ENCODE measurements at places on chromosomes 7 and 10.
A peak's percentile ranks its signal among the peaks of the same experiment; 100 is the strongest.

DNA sequence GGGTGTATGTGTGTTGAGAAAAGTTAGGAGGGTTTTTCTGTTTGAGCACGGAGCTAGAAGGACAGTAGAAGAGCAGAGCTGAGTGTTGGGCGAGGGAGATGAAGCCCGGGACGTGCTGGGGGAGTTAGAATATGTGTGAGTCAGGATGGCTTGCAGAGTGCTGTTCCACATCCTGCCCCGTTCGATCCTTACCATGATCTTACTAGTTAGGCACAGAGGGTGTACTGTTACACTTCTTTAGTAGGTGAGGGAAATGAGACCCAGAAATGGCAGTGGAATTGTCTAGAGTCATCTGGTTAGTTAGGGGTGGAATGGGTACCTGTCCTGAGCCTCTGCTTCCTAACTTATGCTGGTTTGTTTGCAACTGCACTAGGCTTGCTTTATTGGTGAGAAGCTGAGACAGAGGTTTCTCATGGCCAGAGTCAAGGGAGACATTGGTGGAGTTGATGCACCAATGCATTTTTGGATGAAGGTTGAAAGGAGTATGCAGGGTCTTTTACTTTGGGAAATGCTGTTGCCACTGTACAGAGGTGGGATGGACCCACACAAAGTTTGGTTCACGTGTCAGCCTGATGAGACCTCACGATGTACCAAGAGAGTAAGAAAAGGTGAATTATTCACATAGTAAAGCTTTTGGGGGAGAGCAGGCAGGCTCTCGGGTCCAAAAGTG is 42.4 kb downstream of the CCNY start:
- DNase-seq: no peak

DNA sequence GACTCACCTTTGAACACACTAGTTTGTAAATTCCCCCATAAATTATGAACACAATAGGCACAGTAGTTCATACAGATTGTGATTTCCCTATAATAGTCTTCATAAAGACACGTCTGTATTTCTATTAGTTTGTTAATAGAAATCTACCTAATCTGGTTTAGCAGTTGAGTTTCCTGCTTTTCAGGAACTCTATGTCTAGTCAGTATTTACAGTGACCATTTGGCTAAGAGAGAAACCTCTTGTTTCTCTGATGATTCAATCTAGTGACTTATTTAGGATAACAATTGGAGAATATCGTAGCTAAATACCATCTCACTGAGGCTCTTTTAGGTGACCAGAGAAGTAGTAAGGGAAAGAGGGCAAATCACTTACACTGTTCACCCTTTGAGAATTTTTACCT is 5.9 kb upstream of the HERPUD2 start:
- DNase-seq: no peak

DNA sequence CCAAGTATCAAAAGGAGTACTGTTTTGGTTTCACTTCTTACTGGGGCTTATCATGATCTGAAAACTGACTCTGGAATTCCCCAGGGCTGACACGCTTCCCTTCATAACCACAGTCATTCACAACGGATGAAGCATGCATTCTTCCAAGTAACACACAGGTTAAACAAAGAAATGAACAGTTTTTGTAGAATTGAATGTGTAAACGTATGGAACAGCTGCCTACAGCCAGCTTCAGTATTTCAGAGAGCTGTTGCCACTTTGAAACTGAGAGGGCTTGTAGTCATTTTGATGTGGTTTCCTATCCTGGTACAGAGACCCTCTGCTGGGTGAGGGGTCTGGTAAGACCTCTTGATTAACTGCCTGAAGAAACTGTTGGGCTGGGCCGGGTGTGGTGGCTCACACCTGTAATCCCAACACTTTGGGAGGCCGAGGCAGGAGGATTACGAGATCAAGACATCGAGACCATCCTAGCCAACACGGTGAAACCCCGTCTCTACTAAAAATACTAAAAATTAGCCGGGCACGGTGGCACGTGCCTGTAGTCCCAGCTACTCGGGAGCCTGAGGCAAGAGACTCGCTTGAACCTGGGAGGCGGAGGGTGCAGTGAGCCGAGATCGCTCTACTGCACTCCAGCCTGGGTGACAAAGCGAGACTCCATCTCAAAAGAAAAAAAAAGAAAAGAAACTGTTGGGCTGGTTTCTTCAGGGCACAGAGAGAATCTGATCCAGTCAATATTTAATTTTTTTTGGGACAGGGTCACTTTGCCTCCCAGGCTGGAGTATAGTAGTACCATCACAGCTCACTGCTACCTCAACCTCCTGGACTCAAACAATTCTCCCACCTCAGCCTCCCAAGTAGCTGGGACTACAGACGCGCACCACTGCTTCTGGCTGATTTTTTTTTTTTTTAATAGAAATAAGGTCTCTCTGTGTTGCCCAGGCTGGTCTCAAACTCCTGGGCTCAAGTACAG is 4.7 kb downstream of the NFE2L3 start:
- DNase-seq: peak; percentile 28

GRCh38 chr10:60809157-60809556 is 30.9 kb downstream of the CDK1 start:
- DNase-seq: no peak

GRCh38 chr10:51074238-51075028 is at the start of gene PRKG1:
TSS of gene PRKG1 (plus strand) at chr10:51074487.
- no peak for DNase-seq

- no peak for DNase-seq
Observed at GRCh38 chr7:136956232-136956631, 87.8 kb downstream of the CHRM2 start.

DNA sequence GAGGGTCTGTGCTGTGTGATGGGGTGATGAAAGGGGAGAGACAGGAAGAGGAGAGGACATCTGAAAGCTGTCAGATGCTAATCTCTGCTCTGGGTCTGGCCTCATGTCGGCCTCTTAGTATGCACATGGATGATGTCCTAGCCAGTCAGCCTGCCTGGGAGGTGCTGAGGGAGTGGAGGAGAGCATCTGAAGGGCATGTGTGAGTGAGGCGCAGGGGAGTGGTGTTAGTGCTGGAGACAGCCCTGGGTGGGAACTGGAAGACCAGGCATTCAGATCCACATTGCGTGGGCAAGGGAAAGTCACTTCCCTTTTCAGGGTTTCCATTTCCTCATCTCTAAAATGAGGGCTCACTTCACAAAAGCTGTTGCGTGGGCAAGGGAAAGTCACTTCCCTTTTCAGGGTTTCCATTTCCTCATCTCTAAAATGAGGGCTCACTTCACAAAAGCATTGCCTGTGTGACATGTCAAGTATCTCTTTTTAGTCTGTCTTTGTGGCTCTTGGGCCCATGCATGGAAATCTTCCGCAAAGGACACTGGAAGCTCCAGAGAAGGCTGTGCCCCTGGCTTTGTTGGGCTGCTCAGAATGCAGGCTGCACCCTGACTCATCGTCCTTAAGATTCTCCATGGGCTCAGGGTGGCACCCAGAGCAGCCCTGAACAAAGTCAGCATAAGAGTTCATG is 10.0 kb downstream of the SFTPD start:
- no peak for DNase-seq

- no peak for DNase-seq
Observed at GRCh38 chr10:43355749-43356371, 15.6 kb upstream of the FXYD4 start.

GRCh38 chr10:6741541-6741941 is 161.5 kb upstream of the PRKCQ start:
- no peak for DNase-seq

- no peak for DNase-seq
Observed at GRCh38 chr7:19752020-19752419, 21.4 kb downstream of the TMEM196 start.

DNA sequence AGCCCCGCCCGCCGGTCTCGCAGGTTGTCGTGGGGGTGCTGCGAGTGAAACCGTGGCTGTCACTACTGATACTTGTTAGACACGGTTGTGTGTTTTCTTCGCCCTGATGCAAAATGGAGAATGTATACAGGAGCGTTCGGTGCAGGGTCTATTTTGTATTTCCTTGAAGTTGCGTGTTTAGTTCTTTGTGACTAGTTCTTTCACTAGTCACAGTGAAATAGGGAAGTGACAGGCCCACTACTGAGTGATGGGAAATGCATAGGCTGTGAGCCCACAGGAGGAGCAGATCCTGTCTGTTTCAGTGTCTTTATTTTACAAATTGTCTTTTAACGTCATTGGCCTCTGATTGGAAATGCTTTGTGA is 675 bp downstream of the ABRAXAS2 start:
- DNase-seq: no peak

- DNase-seq: no peak
Observed at GRCh38 chr10:7534480-7534852, 123.6 kb upstream of the SFMBT2 start.

DNA sequence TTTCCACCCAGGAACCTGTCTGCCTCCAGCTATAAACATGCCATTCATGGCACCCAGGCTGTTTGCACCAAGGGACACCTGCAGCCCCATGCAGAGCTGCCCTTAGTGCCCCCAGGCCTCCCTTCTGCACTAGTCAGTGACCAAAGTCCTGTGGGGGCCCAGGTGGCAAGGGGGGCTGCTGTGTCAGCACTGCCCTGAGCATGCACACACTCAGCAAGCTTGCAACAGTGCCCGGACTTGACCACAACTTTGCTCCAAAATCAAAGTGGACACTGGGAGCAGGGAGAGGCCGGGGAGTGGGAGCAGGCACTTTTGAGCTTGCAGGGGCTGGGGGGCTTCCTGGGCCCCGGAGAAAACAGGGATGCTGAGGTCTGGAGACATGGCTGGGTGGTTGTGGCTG is 192.9 kb upstream of the MBL2 start:
- no peak for DNase-seq

DNA sequence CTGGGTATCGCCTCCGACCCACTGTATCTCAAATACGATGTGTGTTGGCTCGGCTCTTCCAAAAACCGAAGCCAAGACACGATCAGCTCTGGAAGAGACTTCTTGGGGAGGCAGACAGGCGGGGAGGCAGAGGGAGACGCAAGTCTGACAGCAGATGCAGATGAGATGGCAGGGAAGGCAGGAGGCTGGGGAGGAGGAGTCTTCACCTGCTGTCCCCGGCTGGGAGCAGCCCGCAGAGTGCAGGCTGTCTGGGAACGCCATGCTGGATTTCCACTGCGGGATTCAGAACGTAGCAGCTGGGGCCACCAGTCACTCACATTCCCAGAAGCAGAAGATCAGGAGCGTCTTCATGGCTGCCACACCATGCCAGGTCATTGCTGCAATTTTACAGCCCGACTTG is 29.4 kb downstream of the CTBP2 start:
- no peak for DNase-seq

GRCh38 chr7:121872831-121873288 is at the start of gene PTPRZ1:
TSS of gene PTPRZ1 (plus strand) at chr7:121873161. CDS start at chr7:121873500, 339 bp downstream.
- DNase-seq: no peak

- DNase-seq: no peak
Observed at GRCh38 chr7:116145245-116145852, 65.0 kb upstream of the TES start.

DNA sequence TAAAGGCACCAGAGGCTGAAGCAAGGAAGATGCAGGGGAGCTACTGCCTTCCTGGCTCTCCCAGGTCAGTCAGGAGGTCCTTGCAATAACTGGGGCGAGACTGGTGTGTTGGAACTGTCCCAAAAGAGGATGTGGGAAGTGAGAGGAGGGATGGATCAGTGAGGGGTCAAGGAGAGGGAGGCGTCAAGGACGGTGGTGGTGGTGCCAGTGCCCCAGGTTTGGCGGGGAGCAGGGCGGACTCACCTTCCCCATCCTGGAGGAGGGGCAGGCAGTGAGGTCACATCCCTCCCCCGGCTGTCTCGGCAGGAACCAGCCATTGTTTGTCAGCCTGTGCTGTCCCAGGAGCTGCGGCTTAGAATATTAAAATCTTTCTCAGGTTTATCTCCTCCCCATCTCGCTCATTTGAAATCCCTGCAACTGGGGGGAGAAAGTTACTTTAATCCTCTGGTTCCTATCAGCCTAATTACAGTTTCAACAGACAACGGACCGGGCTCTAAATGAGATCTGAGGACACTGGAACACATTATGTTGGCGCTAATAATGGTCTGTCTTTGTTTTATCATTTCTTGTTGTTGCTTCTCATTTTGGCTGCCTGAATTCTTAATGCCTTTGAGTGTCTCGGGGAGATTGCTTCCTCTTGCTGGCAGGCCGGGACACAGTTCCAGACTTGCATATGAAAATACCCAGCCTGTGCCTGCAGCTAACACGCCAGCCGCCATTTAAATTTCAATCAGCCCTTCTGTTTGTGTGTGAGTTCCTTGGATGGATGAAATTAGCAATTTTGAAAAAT is 387.5 kb downstream of the RPS24 start:
- no peak for DNase-seq

DNA sequence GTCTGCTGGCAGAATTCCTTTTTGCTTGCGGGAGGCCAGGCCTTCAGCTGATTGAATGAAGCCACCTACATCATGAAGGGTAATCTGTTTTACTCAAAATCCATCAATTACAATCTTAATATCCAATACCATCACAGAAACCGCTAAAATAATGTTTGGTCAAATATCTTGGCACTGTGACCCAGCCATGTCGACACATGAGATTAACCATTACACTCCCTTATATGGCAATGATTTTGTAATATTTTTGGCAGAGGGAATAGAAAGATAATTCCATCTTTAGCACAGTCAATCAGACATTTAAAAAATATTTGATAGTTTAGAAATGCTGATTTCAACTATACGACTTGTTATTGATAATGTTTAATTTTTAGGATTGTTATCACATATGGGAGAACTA is 36.5 kb upstream of the SLC39A12 start:
- DNase-seq: no peak

- no peak for DNase-seq
Observed at GRCh38 chr10:76879116-76879913, 758.3 kb downstream of the KCNMA1 start.

DNA sequence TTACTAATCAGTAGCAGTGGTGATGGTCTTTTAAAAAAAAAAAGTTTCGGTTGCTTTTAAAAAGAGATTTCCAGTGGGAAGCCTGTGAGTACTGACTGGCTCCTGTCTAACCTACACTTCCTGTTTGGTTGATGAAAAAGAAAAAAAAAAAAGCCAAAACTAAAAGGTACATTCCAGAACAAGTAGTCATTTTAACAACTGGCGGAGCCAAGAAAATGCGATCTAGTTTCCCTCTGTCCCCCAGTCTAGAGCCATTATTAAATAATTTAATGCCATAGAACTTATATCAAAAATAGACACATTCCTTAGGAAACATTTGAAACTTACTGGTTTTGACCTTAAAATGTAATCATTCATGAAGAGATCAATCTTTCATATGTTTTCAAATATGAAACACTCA is 254.2 kb upstream of the C7orf33 start:
- DNase-seq: no peak

GRCh38 chr10:133475821-133476640 is 22.3 kb downstream of the SCART1 start:
- DNase-seq: no peak
